Kidney tubule cell (primary cell): ENCODE measurements at places on chromosomes 5 and 9.

DNA sequence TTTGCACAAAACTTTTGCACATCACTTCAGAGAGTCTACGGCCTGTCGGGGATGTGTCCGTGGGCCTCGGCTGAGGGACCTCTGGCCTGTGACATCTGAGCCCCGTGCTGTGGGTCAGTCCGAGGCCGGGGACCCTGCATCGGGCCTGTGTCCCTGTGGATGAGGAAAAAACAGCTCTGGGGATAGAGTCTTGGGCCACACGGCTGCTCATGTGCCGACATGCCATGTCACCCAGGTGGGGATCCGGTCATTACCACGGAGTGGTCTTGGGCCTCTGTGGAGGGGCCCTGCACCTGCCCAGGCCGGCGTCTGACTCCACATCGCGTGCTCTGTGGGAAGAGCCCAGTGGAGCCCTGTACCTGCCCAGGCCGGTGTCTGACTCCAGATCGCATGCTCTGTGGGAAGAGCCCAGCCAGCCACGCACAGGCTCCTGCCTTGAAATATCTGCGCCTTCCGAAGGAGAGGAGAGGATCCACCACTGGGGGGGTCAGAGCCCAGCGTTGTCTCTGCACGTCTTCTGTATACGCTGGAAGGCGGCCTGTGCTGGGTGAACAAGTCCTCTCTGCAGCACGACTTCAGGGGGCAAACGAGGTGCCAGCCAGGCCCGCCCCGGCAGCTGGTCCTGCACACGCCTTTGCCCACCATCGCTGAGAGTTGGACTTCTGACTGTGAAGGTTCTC lies 27.5 kb upstream of the IRX4 start:
- no peak for DNase-seq

- no peak for DNase-seq
Measured at GRCh38 chr5:95720094-95720786, 10.9 kb upstream of the RHOBTB3 start.

DNA sequence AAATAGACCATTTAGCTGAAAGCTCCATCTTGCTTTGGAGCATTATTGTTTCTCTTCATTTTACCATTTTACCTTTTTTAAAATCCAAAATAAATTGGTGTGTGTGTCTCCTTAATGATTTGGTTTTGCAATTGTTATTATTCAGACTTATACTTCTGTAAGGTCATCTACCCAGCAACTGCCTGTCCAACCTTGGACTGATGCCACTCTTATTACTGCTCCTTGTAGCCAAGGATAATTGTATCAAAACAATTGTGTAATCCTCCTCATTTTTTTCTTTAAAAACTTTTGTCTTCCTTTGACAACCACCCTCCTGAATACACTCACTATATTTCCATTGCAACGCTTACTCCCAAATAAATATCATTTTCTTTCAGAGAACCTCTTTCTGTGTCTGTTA lies 30.3 kb upstream of the HMGCR start:
- no peak for DNase-seq

GRCh38 chr5:170092455-170093101 lies 13.1 kb upstream of the FOXI1 start:
- DNase-seq = no peak

- no peak for DNase-seq
Measured at GRCh38 chr9:120324461-120324860, 255.5 kb downstream of the CDK5RAP2 start.
